ENCODE measurements at places on chromosomes 2 and 18.

DNA sequence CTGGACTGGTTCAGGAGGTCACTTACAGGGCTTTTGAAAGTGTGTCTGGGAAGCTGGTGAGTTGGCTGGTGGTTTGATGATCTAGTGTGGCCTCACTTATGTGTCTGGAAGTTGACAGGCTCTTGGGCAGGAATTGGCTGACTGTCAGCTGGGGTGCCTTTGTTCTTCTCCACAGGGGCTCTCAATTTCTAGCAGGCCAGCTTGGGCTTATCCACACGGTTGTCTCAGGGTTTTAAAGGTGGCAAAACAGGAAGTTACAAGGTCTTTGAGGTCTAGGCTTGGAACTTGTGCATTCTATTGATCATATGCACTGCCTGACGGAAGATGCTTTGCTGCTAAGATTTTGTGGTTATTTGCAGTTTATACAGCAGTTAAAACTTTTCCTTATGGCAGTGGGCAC lies 52.0 kb upstream of the CELF4 start:
- no peak for DNase-seq

GRCh38 chr2:95268211-95269035 lies 5.8 kb upstream of the PROM2 start:
- no peak for DNase-seq

DNA sequence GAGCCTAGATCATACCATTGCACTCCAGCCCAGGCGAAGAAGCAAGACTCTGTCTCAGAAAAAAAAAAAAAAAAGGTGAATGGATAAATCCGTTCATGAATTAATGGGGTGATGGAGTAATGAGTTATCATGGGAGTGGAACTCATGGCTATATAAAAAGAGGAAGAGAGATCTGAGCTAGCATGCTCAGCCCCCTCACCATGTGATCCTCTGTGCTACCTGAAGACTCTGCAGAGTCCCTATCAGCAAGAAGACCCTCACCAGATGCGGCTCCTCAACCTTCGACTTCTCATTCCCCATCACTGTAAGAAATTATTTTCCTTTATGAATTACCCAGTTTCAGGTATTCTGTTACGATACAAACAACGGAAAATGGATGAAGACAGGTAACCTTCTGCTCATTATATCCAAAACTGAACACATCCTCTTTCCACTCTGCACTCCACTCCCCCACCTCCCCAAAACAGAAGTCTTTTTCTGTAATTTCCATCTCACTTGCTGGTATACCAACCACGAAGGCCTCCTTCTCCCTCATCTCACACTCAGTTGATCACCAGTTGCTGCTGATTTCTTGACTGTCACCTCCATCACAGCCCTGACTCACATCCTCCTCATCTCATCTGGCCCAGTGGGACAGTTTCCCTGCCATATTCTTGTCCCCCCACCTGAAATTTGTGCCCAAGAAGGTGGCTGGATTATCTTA lies 8.8 kb downstream of the RETREG2 start:
- DNase-seq, result no peak

GRCh38 chr2:230068651-230069055 lies at the start of gene SLC16A14:
Gene SLC16A14 (minus strand): TSS chr2:230068924. CDS start chr2:230059352, 9,572 bp downstream.
- DNase-seq, result no peak

- no peak for DNase-seq
Measured at GRCh38 chr2:181954538-181954883, 31.1 kb upstream of the PPP1R1C start.

DNA sequence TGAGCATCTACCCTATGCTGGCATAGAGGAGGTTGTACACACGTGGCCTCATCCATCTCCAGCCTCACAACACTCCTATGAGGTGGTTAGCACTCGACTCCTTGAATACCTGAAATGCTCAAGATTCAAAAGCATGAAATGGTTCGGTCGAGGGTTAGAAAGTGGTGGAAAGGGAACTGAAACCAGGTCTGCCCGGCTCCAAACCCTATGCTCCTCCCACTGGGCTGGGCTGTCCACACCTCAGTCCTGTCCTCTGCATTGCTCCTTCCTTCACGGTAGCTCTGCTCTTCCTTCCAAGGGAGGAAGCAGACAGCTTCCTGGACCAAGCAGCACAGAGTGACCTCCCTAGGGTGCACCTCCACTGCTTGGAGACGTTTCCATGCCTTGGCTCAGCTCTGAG lies 565.2 kb upstream of the ID2 start:
- no peak for DNase-seq

- no peak for DNase-seq
Measured at GRCh38 chr2:62142054-62142453, 53.9 kb upstream of the B3GNT2 start.

GRCh38 chr2:60554074-60554645 lies 706 bp upstream of the BCL11A start:
- no peak for DNase-seq

GRCh38 chr2:216911886-216912285 lies 52.0 kb upstream of the TNP1 start:
- no peak for DNase-seq

DNA sequence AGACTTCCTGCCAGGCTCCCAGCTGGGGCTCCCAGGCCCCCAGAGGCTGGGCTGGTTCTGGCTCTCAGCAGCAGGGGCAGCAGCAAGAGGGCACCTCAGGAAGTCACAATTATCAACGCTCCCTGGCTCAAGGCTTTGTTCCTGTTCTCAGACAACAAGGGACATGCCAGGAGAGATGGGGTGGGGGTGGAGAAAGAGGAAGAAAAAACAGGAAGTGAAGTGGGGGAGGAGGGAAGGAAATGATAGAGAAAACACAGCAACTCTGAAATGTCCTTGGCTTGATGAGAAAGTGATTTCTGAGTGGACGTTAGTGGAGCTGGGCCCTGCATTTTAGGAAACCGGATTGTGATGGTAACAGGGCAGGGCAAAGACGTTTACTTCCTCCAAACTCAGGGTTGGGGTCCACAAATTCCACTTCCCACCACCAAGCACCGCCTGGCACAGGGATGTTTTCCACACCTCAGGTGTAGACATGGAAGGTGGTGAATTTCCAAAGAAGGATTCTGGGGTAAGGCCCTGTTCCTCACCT lies 40.4 kb downstream of the CYRIA start:
- DNase-seq, result no peak

- DNase-seq, result no peak
Measured at GRCh38 chr2:233065954-233066470, 5.9 kb downstream of the INPP5D start.

DNA sequence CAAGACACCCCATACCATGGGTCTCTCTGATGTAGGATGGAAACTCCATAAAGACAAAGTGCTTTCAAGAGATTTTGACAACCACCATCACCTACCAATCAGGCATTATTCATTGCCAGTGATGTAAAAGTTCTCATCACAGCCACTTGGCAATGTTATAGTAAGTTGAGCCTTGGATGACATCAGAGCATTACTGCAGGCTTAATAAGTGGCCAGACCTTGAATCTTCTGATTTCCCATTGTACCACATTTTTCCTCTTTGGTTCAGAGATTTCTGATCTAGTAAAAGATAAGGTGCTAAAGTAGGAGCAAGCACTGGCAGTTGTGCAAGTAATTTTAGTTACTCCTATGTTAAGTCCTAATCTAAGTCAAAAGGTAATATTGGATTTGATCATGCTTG lies 36.5 kb downstream of the OSR1 start:
- no peak for DNase-seq

DNA sequence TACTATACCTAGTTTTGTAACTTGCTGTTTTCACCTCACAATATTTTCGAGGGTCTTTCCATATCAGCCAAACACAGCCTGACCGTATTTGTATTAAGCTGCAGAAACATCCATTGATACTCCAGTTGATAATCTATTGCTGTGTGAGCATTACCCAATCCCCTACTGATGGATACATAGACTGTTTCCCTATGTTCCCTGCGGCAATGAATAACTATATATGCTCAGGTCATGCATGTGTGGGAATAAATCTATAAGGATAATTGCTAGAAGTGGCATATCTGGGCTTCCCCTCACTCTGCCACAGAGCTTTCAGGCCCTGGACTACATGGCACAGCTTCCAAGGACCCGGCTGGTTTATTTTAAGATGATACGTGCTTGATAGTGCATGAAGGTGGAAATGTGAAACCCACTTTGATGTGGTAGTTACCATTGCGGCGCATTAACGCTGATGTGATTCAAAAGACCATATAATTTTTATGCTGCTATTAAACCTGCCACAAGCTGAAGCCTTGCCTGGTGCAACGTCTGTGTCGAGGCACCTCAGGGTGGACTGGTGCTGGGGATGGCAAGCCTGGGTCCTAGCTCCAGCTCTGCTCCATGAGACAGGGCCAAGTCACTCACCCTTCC lies 130.8 kb upstream of the MSH6 start:
- no peak for DNase-seq

DNA sequence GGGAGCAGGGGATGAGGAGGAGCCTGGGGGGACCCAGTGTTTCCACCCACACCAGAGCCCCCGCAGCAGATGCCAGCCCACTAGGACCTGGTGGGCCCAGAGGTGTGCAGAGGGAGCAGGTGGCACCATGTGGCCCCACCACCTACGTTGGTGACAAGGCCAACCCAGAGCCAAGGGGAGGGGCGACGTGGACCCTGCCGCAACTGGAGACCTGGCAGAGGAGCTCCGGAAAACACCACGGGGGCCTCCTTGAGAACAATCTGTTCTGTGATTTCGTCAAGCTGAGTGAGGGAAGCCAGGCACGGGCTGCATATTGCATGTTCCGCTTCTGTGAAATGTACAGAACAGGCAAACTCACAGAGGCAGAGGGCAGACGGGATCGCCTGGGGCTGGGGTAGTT lies 49.1 kb upstream of the GPC1 start:
- no peak for DNase-seq

All from stimulated activated CD8-positive, alpha-beta memory T cell treated with anti-CD3 and anti-CD28 coated beads, Interleukin-15, amount 100 ng/mL, for 24 hours (primary cell).